Stomach (tissue), 19 donors: ENCODE measurements at places on chromosomes 4 and X. TPM values are rescaled to one million over a fixed set of nuclear protein-coding genes. Genes with fewer than 3 reads are reported as not detected.

CYLC1 gene
- polyA plus RNA-seq: not detected

DNA sequence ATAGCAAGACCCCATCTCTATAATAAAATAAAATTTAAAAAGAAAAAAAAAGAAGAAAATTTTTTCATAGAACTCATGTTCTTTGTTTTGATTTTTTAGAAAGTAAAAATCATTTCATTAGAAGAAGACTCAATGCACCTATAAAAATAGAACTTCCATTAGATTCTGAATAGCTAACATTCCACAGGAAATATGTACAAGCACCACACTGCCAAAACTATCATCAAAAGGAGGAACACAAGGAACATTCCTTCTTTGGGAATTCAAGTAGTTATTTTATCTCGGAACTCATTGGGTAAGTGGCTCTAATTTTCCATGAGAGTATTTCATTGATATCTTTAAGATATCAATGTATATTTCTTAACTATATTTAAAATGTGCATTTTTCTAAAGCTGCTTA lies 157.6 kb downstream of the CAMK2D start:
- no peak for DNase-seq

DNA sequence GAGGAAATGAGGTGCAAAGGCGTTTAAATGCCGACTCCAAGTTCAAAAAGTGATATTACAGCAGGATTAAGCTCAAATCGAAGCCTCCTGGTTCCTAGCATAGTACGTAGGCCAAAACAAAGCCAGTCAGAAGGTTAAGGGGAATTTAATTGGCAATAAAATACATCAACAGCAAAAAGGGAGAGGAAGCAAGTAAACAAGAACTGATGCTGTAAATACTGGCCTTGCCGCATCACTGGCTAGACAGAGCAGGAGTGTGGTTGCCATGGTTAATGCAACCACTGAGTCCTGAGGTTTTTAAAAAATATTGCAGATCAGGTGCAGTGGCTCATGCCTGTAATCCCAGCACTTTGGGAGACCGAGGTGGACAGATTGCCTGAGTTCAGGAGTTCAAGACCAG lies 63.2 kb upstream of the FBXW7 start:
- DNase-seq: no peak

DNA sequence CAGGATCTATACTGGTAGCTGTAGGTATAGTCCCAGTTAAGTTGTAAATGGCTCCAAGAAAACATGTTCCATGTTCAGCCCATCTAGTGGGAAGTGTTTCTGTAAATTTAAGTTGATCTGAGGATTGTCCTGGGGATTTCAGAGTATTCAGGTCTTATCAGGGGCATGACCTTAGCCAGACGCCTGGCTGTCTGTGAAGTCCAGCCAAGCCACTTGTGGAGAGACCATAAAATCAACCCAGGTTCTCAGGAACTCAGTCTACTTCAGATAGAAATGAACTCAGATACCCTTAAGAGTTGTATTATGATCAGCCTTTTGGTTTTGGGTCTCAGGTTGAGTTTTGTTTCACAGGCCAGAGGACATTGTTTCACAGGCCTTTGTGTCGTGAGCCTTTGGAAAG lies 95.9 kb downstream of the EGF start:
- no peak for DNase-seq

- DNase-seq: no peak
These were observed 18.6 kb upstream of the TMEM185A start for GRCh38 chrX:149650162-149650561.

GABRG1 gene
- not detected for polyA plus RNA-seq
